ENCODE measurements at places on chromosomes 12 and 14.
A peak's percentile ranks its signal among the peaks of the same experiment; 100 is the strongest.

DNA sequence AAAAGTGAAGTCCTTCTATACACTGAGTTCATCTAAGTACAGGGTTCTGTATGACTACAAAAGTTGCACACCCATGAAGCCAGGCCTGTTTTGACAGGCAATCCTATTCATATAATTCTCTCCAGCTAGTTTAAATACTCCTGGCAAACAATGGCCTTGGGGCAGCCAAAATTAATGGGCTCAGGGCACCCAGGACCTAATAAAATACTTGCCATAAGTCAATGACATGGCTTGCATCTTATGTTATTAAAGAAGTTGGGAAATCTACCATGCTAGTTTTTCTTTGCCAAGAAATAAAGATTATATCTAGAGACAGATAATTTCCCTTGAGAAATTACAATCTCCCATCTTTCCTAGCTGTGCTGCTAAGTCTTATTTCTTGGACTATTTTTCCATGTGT is 11.1 kb upstream of the TMTC1 start:
- no peaks in the 10 kb centered on the region for H3K27me3 ChIP-seq
- no peaks in the 10 kb centered on the region for H3K4me1 ChIP-seq
- no peak overlapping the region for H3K27ac ChIP-seq
- DNase-seq: no peak
- H3K4me3 ChIP-seq: no peak overlapping the region
- H3K36me3 ChIP-seq: no peaks in the 10 kb centered on the region

- peak overlapping the region; percentile 66 for H3K27ac ChIP-seq
- H3K4me3 ChIP-seq: no peak overlapping the region
- DNase-seq: no peak
- H3K27me3 ChIP-seq: no peaks in the 10 kb centered on the region
- peaks cover 18% of the 10 kb centered on the region for H3K4me1 ChIP-seq
- H3K36me3 ChIP-seq: no peaks in the 10 kb centered on the region
These were observed 273.9 kb downstream of the ZFP36L1 start for GRCh38 chr14:68518761-68519670.

- DNase-seq: no peak
- peaks cover 70% of the 10 kb centered on the region for H3K4me1 ChIP-seq
These were observed 13.5 kb upstream of the IRF2BPL start for GRCh38 chr14:77041881-77042545.

DNA sequence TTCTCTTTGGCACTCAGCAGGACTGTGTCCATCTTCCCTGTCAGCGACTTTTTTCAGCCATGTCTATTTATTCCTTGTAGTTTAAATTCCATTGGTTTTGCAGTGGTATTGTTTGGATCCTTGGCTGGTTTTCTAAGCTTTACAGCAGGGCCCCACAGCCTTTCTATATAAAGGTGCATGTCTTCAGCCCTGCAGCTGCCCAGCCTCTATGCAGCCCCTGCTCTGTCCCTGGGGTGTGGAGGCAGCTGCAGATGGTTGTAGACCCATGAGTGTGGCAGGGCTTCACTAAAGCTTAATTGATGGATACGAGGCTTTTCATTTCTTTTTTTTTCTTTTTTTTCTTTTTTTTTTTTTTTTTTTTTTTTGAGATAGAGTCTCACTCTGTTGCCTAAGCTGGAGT is 29.7 kb downstream of the SFSWAP start:
- DNase-seq: no peak
- no peak overlapping the region for H3K27ac ChIP-seq
- no peaks in the 10 kb centered on the region for H3K4me1 ChIP-seq
- H3K36me3 ChIP-seq: peaks cover 36% of the 10 kb centered on the region

GRCh38 chr14:69107407-69108003 is 45.4 kb downstream of the DCAF5 start:
- H3K4me3 ChIP-seq: no peak overlapping the region
- no peak for DNase-seq
- H3K27me3 ChIP-seq: no peaks in the 10 kb centered on the region
- H3K4me1 ChIP-seq: no peaks in the 10 kb centered on the region
- H3K36me3 ChIP-seq: peaks cover 17% of the 10 kb centered on the region

DNA sequence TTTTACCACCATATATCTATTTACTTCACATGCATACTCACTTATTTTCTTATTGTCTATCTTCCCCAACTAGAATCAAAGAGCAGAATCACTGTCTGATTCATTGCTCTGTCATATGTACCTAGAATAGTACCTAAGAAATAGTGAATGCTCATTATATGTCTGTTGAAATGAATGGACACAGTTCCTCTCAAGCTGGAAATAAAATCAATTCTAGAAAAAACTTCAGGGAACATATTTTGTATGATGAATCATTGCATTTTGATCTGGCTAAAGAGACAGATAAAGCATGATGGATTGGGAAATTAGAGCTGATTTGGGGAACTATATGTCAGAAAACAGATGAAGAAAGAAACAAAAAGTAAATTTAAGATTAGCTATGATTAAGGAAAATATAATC is 623.3 kb downstream of the C12orf50 start:
- no peaks in the 10 kb centered on the region for H3K27me3 ChIP-seq
- H3K36me3 ChIP-seq: no peaks in the 10 kb centered on the region
- no peaks in the 10 kb centered on the region for H3K4me1 ChIP-seq
- H3K4me3 ChIP-seq: no peak overlapping the region
- H3K27ac ChIP-seq: no peak overlapping the region
- DNase-seq: no peak

- H3K4me1 ChIP-seq: no peaks in the 10 kb centered on the region
- no peaks in the 10 kb centered on the region for H3K27me3 ChIP-seq
- H3K36me3 ChIP-seq: no peaks in the 10 kb centered on the region
- DNase-seq: no peak
These were observed 28.4 kb upstream of the FOXN3 start for GRCh38 chr14:89445273-89445973.

- no peaks in the 10 kb centered on the region for H3K36me3 ChIP-seq
- H3K4me1 ChIP-seq: no peaks in the 10 kb centered on the region
- no peaks in the 10 kb centered on the region for H3K27me3 ChIP-seq
- no peak overlapping the region for H3K4me3 ChIP-seq
These were observed 435.2 kb upstream of the DCN start for GRCh38 chr12:91617818-91618217.

DNA sequence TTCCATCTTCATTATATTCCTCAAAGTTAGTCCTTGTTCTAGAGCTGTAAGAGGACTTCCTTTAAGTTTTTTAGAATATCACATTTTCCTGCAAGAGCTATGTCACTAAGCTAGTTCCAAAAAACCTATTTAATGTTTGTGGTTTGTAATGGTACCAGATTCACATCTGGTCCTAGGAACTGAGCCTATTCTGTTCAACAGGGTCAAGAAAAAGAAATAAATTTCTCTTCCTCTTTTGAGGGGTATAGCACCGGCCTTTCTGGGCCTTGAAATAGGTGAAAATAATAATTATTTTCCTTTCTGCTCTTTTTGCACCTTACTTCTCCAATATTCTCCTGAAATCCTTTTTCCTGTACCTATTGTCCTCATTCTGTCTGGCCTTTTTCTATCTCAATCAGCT is 3.6 kb upstream of the STXBP6 start:
- no peak for DNase-seq
- no peaks in the 10 kb centered on the region for H3K36me3 ChIP-seq
- H3K4me1 ChIP-seq: peaks cover 8% of the 10 kb centered on the region
- no peak overlapping the region for H3K27ac ChIP-seq
- H3K4me3 ChIP-seq: no peak overlapping the region

DNA sequence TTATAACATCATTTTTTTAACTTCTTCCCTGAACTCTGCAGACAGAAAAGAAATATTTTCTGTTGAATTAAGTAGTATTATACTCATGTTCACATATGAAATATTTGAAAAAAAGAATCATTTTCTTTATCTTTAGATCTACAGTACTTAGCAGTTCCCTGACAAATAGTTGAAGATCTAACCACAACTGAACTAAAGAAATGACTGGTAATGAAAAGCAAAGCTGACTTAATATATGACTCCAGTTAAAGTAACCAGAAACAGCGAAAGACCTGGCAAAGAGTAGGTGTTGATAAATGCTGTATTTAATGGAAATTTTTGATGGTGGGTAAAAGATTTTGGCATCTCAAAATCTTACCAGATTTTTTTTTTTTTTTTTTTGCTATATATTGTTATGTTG is 207.1 kb upstream of the SLC16A7 start:
- no peak overlapping the region for H3K27ac ChIP-seq
- H3K4me1 ChIP-seq: no peaks in the 10 kb centered on the region
- H3K36me3 ChIP-seq: no peaks in the 10 kb centered on the region
- no peak for DNase-seq
- H3K4me3 ChIP-seq: no peak overlapping the region

- no peak for DNase-seq
- H3K36me3 ChIP-seq: no peaks in the 10 kb centered on the region
- no peak overlapping the region for H3K4me3 ChIP-seq
- no peaks in the 10 kb centered on the region for H3K27me3 ChIP-seq
- no peak overlapping the region for H3K27ac ChIP-seq
- no peaks in the 10 kb centered on the region for H3K4me1 ChIP-seq
These were observed 9.7 kb upstream of the BHLHE41 start for GRCh38 chr12:26134540-26134939.

- H3K27me3 ChIP-seq: no peaks in the 10 kb centered on the region
- no peaks in the 10 kb centered on the region for H3K4me1 ChIP-seq
- H3K36me3 ChIP-seq: no peaks in the 10 kb centered on the region
- no peak within 1 kb of the TSS for H3K4me3 ChIP-seq
These were observed at the start of gene EVL for GRCh38 chr14:100065111-100065871. TSS of gene EVL (plus strand) at chr14:100065422. CDS start at chr14:100065501, 79 bp downstream.

DNA sequence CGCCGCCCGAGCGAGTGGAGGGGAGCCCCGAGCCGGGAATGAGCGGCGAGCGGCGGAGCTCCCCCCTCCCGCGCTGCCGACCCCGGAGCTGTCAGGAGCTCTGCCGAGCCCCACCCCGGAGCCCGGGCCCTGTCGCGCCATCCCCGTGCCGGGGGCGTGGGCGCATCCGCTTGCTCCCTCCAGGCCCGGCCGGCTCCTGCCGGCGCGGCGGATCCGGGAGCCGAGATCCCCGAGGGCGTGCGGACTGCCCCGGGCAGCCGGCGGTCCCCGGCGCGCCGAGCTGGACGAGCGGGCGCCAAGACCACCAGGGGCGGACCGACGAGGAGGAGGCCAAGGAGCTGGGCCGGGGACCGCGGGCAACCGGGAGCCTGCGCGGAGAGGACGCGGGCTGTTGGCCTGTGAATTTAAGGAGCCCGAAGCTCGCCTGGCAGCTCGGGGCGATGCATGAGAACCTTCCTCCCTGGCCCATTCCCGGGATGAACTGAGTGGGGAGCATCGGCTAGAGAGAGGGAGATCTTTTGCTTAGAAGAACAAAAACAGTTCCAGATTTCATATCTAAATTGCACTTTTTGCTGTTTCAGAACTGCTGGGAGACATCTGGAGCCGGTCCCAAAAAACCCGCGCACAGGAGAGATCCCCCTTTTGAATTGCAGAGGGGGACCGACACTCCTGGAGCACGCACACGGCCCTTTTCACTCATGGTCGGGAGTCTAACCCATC is 2.0 kb downstream of the PTHLH start:
- DNase-seq: no peak
- H3K4me3 ChIP-seq: peak overlapping the region; percentile 62
- H3K4me1 ChIP-seq: peaks cover 39% of the 10 kb centered on the region
- H3K36me3 ChIP-seq: no peaks in the 10 kb centered on the region

DNA sequence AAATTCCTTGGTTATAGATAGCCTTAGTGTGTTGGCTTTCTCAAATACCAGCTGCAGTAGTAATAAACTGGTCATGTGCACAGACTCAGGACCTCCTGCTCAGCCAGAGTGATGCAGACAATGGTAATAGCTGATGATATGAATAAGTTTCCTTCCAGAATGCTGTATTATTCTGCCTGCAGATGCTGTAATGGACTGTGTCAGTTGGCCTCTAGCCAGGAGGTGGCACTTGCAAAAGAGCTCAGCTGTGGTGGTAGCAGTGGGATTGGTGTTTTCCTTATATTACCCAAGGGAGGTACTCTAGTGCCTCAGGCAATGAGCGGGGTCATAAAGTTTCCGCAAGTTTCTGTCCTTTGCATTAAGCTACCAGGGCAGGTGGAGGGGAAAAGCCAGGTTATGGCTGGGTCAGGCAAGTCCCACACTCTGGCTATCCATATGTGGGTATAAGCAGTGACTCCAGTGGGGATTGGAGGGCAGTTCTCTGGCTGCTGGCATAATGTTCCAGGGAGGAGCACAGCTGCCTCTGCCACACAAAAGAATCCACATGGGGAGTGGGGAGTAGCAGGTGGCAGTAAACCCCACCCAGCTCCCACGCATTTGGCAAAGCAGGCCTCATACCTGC is 14.0 kb upstream of the MUCL1 start:
- H3K4me3 ChIP-seq: no peak overlapping the region
- no peaks in the 10 kb centered on the region for H3K36me3 ChIP-seq
- H3K27ac ChIP-seq: no peak overlapping the region
- no peaks in the 10 kb centered on the region for H3K4me1 ChIP-seq
- DNase-seq: no peak

- H3K4me1 ChIP-seq: no peaks in the 10 kb centered on the region
- no peaks in the 10 kb centered on the region for H3K27me3 ChIP-seq
- no peaks in the 10 kb centered on the region for H3K36me3 ChIP-seq
- no peak for DNase-seq
- H3K27ac ChIP-seq: no peak overlapping the region
These were observed 101.8 kb upstream of the DYRK2 start for GRCh38 chr12:67546746-67547145.

DNA sequence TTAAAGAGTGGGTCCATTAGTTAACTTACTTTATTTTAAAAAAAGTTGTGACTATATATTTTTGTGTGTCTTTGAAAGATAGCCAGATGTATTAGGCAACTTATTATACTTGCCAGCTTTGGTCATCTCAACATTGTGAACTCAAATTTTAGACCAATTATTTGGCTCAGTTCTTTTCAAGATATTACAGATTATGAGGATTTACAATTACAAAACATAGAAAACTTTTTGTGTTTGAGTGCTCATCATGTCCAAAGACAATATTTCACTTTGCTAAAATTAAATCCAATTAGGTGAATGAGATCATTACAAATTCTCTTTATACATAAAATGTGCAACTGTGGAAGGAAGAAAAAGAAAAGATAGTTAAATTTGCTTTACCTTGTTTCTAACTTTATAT is 18.3 kb upstream of the PDE3A start:
- H3K27ac ChIP-seq: no peak overlapping the region
- no peak overlapping the region for H3K4me3 ChIP-seq

DNA sequence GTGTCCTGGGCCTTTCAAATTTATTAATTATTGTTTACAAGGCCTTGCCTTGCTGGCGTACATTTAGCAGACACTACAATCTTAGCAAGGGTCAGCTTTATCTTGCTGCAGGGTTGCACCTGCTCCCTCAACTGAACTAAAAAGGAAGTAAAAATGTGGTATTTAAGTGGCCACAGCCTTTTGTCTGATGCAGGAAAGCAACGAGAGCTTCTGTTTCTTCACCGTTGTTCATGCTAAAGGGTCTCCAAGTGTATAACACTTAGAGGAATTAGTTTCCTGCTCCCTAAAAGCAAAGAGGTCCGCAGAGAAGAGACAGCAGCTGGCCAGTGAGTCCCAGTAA is 62.8 kb upstream of the EGLN3 start:
- H3K4me1 ChIP-seq: peaks cover 3% of the 10 kb centered on the region
- H3K4me3 ChIP-seq: no peak overlapping the region
- H3K36me3 ChIP-seq: no peaks in the 10 kb centered on the region
- H3K27ac ChIP-seq: no peak overlapping the region
- H3K27me3 ChIP-seq: no peaks in the 10 kb centered on the region
- no peak for DNase-seq

- H3K4me1 ChIP-seq: peaks cover 36% of the 10 kb centered on the region
- no peaks in the 10 kb centered on the region for H3K27me3 ChIP-seq
These were observed 678 bp downstream of the ZBTB25 start for GRCh38 chr14:64502887-64503433.

- H3K36me3 ChIP-seq: peaks cover under 1% of the 10 kb centered on the region
- H3K4me1 ChIP-seq: peaks cover 29% of the 10 kb centered on the region
- peak; percentile 73 for DNase-seq
- peak within 1 kb of the TSS; percentile 99 for H3K27ac ChIP-seq
These were observed at the start of gene ERBB3 for GRCh38 chr12:56079723-56080555. TSS of gene ERBB3 (plus strand) at chr12:56080165. CDS start at chr12:56080301, 136 bp downstream.

GRCh38 chr14:51725061-51725460 is 73.4 kb downstream of the FRMD6 start:
- H3K36me3 ChIP-seq: peaks cover 41% of the 10 kb centered on the region
- H3K27me3 ChIP-seq: no peaks in the 10 kb centered on the region
- no peak for DNase-seq
- H3K27ac ChIP-seq: no peak overlapping the region
- H3K4me1 ChIP-seq: no peaks in the 10 kb centered on the region
